ENCODE measurements at places on chromosomes 13 and 19.

DNA sequence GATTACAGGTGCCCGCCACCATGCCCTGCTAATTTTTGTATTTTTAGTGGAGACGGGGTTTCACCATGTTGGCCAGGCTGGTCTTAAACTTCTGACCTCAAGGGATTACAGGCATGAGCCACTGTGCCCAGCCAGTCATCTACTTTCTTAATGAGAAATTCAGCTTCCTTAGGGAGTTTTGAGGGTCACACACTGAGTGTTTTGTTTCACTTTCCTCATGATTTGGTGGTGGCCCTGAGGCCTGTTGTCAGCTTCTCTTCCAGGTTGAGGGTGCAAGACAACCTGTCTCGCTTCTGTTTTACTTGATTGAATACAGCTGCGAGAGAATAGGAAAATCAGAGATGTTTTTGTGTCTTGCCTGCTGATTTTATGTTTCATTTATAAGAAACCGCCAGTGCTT is 9.9 kb downstream of the FRY start:
- DNase-seq: no peak

DNA sequence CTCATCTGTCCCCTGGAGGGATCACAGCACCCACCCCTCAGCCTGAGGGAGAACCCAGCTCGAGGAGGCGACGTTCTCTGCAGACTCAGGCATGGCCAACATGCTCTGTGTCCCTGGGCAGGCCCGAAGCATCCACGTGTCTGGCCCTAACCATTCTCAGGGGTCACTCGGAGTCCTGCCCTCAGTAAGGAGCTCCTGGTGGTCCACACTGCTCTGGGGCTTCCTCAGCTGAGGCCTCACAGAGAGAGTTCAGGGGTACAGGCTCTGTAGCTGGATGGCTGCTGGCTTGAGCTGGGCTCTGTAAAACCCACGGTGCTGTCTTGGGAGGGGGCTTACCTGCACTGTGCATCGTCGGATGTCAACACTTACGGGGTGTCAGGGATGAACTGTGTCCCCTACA is 4.4 kb upstream of the SIGLEC8 start:
- DNase-seq: no peak

- no peak for DNase-seq
Observed at GRCh38 chr13:24280720-24281119, 28.7 kb upstream of the C1QTNF9 start.

DNA sequence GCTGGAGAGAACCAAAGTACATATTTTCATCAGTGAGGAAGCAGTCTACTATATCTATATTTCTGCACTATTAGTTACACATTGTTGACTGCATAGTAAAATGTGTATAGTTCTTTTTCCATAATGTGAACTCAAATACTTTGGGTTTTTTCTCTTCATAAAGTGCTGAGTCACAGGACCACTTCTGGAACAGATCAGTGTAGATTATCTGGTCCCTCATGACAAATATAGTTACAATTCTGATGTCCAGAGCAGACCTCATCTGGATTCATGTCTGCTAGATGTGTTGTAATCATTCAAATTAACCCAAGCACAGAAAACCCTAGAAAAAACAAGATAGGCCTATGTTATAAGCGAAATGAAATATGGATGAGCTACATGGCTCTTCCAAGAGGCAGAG is 171.4 kb downstream of the SUCLA2 start:
- no peak for DNase-seq

- DNase-seq: no peak
Observed at GRCh38 chr19:33290956-33291622, 11.2 kb downstream of the CEBPA start.

DNA sequence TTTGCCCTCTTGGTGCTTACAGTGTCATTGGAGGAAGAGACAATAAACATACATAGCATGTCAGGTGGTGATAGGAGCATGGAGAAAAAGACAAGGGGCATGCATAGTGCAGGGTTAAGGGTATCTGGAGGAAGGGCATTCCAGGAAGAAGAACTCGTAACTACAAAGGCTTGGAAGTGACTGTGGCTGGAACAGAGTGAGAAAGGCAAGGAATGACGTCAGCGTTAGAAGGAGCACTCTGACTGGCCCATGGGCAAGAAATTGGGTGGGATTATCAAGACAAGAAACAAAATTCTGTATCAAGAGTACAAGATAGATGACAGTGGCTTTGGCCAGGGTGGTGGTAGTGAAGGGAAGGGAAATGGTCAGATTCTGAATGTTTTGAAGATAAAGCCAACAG is 11.2 kb downstream of the SMIM17 start:
- no peak for DNase-seq

DNA sequence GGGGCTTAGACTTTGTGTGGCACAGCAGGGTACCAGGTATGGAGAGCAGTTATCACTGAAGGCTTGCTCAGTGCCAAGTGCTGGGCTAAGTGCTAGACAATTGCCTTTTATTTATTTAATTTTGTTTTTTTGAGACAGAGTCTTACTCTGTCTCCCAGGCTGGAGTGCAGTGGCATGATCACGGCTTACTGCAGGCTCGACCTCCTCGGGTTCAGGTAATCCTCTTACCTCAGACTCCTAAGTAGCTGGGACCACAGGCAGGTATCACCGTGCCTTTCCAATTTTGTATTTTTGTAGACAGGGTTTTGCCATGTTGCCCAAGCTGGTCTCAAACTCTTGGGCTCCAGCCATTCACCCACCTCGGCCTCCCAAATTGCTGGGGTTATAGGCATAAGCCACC is 256.9 kb downstream of the ZNF536 start:
- DNase-seq: no peak

- no peak for DNase-seq
Observed at GRCh38 chr13:44489751-44490150, 86.4 kb downstream of the TSC22D1 start.

DNA sequence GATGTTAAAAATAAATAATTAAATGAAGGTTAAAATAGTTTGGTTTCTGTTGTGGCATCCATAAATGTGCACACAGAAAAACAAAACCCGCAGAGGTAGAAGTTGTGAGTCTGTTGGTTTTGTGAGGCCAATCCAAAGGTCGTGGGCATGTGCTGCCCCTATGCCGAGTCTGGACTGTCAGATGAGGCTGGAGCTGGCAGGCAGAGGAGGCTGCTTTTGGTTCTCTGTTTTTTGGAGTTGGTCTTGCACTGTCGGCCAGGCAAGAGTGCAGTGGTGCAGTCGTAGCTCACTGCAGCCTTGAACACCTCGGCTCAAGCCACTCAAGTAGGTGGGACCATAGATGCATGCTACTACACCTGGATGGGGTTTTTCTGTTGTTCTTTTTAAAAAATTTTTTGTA is 43.7 kb downstream of the TSSK6 start:
- no peak for DNase-seq

DNA sequence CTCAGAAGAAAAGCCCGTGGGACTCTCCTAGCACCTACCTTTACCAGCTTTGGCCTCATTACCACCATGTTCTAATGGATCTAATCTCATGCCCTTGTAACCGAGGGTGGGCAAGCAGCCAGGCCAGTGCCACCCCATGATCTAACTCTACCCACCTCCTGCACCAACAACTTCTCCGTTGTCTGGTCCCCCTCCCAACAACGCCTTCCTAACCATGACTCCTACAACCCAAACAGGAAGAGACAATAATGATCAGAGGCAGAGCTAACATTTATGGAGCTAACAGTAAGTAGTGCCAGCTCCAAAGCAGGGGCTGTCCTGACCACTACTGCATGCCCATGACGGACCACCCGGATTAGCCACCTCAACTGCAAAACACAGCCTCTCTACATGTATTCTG is 3.5 kb downstream of the USP12 start:
- DNase-seq: no peak

GRCh38 chr13:109274188-109274821 is 512.1 kb downstream of the IRS2 start:
- DNase-seq: no peak

GRCh38 chr13:51688937-51689662 is 104.8 kb downstream of the WDFY2 start:
- DNase-seq: no peak

GRCh38 chr13:79935121-79935520 is 405.8 kb downstream of the SPRY2 start:
- DNase-seq: no peak

- no peak for DNase-seq
Observed at GRCh38 chr13:104817271-104817670, 1718.2 kb downstream of the EFNB2 start.

- no peak for DNase-seq
Observed at GRCh38 chr13:99703908-99704307, 202.6 kb downstream of the TM9SF2 start.

- peak; percentile 77 for DNase-seq
Observed at GRCh38 chr19:48513289-48514122, 1.9 kb upstream of the LMTK3 start.

DNA sequence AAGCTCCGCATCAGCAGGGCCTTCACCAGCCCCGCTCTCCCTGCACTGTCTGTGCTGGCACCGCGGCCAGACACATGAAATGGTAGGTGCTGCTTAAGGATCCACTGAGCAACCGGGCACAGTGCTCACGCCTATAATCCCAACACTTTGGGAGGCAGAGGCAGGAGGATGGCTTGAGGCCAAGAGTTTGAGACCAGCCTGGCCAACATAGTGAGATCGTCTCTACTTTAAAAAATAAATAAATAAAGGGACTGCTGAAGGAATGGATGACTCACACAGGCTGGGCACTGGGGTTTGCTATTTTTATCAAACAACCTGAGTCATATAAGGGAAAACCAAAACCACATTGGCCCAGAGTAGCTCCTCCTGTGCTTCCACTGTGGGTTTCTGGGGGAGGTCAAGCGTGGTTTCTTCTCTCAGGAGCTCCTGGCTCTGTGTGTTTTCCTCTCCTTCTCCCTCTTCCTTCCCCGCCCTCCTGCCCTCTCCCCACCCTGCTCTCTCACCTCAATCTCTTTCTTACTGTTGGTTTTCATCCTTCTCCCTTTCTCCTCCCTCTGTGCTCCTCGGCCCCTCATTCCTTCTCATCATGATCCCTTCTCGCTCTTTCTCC is 21.3 kb downstream of the VRK3 start:
- no peak for DNase-seq

- DNase-seq: no peak
Observed at GRCh38 chr19:27776020-27776419, 1436.9 kb downstream of the UQCRFS1 start.

DNA sequence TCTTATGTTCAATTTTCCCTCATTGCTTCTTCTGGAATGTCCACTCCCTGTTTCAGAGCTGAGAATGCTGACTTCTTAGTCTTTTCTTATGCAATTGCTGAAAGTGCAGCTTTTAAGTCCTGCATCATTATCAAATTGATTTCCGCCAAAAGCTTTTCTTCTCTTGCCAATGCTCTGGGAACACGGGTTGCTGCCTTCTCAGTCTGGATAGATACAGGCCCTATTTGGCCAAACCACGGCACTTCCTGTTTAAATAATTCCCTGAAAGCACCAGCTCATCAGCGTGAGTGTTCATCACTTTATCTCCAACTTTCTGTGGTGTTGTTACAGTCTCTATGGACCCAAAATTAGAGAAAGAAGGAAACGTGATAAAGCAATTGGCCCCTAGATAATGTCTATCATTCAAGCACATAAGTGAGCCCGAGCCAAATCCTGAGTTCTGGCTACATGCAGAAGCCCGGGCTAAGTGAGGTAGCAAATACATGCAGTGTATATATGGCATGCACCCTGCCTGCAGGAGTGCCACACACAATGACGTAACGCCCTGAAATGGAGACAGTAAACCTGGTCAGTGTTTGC is 85.7 kb downstream of the CYSLTR2 start:
- no peak for DNase-seq

DNA sequence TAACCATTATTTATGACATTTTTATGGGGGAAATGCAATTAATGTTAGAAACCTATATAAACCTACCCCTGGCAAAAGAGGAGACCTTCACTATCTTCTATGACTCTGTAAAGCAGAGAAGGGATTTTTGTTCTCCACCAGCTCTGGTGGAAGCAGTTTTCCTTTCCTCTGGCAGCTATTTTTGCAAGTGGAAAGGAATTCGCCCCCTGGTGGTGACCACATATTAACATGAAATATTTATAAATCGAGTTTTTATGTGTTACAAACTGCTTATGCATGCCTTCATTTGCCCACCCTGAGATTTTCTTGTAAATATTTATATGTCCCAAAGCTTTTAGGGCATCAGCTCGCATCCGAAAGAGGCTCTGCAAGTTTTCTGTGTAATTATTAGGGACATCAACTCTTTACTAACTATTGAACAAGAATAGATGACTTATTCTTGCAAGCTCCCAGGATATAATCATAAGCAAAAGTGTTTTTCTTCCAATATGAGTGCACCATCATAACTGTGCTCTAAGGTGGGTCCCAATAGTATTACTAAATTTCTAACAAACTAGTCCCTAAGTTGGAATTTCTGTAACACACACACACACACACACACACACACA is 62.4 kb downstream of the SERTM1 start:
- no peak for DNase-seq

DNA sequence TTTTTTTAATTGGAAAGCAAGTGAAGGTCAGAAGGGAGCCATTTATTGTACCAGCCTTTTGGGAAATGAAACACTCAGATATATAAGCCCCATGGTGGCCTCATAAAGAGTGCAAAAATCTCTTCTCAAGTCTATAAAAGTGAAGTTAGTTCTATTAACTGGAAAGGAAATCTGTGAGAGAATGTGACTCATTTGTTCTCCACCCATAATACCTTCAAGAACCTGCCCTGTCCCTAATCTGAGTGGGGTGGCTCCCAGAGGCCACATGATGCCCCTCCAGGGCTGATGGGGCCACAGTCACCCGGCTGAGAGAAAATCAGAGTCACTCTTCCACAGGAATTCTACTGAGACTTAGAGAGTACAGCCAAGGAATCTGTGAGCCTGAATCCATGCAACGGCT is 65.8 kb upstream of the SERP2 start:
- DNase-seq: no peak

DNA sequence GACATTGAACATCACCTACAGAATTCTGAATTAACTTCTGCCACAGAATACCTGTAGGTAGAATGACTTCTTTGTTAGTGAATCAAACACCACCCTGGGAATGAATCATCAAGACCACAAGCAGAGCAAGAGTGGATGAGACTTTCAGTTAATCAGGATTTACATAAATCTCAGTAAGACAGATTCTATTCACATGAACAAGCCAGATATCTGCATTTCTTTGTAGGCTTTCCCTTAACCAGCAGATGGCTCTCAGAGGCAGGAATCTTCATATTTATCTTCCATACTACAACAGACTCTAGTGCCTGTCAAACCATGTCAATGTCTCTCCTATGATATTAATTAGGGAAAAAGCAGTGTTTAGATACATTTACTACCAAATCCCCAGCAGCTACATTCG is 412.1 kb downstream of the KLF12 start:
- no peak for DNase-seq

DNA sequence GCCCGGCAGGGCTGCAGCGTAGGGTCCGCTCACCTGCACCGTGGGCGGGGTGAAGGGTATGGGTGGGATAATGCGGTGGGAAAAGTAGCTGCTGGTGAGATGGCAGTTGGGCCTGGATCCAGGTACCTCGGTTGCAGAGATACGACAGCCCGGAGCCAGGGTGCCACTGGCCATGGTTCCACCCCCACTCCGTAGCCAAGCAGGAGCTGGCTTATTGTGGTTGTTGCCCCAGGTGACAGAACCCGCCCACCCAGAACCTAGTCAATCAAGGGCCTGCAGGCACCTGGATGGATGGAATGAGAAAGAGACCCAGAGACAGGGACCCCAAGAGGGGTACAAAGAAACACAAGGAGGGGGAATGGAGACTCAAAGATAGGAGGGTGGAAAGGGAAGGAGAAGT is 3.5 kb upstream of the LHB start:
- no peak for DNase-seq

Data from NCI-H2171 (cell line).